ENCODE measurements at places on chromosomes 11 and 22.

DNA sequence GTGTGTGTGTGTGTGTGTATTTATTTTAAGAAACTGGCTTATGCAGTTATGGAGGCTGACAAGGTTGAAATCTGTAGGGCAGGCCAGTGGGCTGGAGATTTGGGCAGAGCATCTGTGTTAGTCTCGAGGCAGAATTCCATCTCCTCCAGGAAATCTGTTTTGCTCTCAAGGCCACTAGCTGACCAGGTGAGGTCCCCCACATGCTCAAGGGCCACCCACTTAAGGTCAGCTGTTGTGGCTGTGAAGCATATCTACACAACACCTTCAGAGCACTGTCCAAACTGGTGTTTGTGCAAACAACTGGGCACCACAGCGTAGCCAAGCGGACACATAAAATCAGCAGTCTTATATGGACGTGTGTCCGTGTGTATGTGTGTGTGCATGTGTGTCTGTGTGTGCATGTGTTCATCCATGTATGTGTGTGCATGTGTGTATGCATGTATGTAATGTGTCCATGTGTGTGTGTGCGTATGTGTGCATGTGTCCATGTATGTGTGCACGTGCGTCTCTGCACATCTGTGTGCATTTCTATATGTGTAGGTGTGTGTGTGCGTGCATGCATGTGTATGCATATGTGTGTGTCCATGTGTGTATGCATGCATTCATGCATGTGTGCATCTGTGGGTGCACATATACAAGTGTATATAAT lies 400.9 kb downstream of the BRD1 start:
- no peak overlapping the region for H3K4me3 ChIP-seq
- peaks cover 12% of the 10 kb centered on the region for H3K27me3 ChIP-seq
- no peaks in the 10 kb centered on the region for H3K36me3 ChIP-seq
- no peaks in the 10 kb centered on the region for H3K4me1 ChIP-seq
- DNase-seq = no peak
- H3K27ac ChIP-seq = no peak overlapping the region

GRCh38 chr11:69515271-69516245 lies 34.1 kb downstream of the LINC01488 start:
- no peak overlapping the region for H3K27ac ChIP-seq
- H3K36me3 ChIP-seq = peaks cover 3% of the 10 kb centered on the region
- peaks cover 68% of the 10 kb centered on the region for H3K27me3 ChIP-seq
- no peak overlapping the region for H3K4me3 ChIP-seq
- H3K4me1 ChIP-seq = no peaks in the 10 kb centered on the region

DNA sequence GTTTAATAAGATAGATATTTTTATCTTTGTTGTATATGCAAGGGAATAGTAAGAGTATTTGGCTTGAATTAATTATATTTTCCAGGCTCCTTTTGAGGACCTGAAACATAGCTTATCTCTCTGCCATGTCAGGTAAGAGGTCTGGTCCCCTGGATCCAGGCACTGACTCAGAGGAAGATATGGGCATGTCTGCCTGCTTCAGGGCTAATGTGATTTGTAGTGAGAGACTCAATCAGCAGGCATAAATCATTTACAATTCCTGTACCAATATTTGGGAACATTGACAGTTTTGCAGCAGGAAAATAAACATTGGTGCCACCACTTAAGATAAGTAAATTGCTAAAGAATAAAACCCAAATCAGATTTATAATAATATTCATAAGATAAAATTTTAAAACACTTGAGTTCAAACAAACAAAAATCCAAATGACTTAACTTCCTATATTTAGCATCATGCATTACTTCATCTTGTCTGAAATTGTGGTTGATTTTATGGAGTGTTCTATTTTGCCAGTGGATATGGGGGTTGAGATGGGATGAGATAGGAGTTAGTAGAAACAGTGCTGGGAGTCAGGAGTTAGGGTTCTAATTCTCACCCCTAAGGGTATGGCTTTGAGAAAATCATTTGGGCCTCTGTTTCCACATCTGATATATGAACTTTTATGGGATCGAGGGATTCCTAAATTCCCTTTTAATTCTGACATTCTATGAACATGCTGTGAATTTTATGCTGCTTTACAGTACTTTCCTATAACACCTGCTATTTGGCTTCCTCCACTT lies 5.1 kb upstream of the CALCA start:
- peaks cover 71% of the 10 kb centered on the region for H3K27me3 ChIP-seq
- H3K27ac ChIP-seq = no peak overlapping the region
- DNase-seq = no peak
- no peaks in the 10 kb centered on the region for H3K36me3 ChIP-seq

DNA sequence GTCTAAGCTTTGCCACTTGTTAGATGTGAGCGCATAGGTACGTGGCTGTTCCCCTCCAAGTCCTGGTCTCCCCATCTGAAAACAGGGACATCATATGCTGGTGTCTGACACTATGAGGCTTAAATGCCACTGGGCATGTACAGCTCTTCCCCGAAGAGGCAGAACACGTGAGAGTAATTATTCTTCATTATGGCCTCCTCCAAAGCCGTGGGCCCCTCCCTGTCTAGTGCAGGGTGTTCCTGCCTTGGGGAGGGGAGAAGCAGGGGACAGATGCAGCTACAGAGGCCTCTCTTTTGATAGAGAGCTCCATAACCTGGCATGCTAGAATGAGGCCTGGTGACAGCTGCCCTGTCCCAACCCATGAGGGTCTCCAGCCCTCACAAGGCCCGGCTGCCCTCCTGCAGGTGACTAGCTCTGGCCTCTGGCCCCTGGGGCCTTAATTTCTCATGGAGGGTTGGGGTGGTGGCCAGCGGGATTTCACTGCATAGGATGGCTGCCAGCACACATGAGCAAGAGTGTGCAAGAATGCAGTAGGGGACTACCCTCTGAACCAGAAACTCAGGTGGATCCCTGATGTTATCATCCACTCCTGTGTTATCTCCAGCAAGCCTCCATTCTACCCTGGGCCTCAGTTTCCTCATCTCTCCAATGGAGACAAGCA lies 334.6 kb downstream of the MN1 start:
- no peaks in the 10 kb centered on the region for H3K4me1 ChIP-seq
- H3K36me3 ChIP-seq = peaks cover 1% of the 10 kb centered on the region
- no peak overlapping the region for H3K4me3 ChIP-seq
- DNase-seq = no peak

- peaks cover 16% of the 10 kb centered on the region for H3K4me1 ChIP-seq
- no peaks in the 10 kb centered on the region for H3K27me3 ChIP-seq
- no peak overlapping the region for H3K27ac ChIP-seq
- no peak overlapping the region for H3K4me3 ChIP-seq
- no peak for DNase-seq
These were observed 2.9 kb upstream of the HORMAD2 start for GRCh38 chr22:30077279-30077880.

DNA sequence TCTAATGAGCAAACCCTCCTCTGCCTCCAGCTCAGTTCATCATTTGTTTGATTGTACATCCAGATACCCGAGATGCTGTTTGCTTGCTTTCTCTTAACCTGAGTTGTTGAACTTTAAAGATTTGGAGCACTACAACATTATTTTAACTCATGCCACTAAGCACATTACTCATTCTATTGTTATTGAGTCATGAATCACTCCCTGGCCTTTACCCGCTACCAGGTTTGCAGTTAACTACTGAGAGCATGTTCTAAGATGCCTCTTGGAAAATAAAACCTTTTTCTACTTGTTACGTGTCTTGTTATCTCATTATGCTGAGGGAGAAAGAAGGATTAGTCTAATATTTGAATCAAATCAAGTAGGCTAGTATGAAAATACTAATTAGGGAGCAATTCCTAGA lies 720.6 kb upstream of the ANO5 start:
- DNase-seq = no peak
- no peak overlapping the region for H3K4me3 ChIP-seq
- no peaks in the 10 kb centered on the region for H3K36me3 ChIP-seq
- H3K4me1 ChIP-seq = no peaks in the 10 kb centered on the region

GRCh38 chr11:101470419-101470818 lies 113.4 kb downstream of the TRPC6 start:
- H3K4me1 ChIP-seq = no peaks in the 10 kb centered on the region
- no peak overlapping the region for H3K4me3 ChIP-seq
- DNase-seq = no peak
- no peak overlapping the region for H3K27ac ChIP-seq
- H3K36me3 ChIP-seq = no peaks in the 10 kb centered on the region

GRCh38 chr11:65435411-65435931 lies 12.9 kb downstream of the NEAT1 start:
- H3K27me3 ChIP-seq = no peaks in the 10 kb centered on the region
- H3K4me1 ChIP-seq = peaks cover 83% of the 10 kb centered on the region

DNA sequence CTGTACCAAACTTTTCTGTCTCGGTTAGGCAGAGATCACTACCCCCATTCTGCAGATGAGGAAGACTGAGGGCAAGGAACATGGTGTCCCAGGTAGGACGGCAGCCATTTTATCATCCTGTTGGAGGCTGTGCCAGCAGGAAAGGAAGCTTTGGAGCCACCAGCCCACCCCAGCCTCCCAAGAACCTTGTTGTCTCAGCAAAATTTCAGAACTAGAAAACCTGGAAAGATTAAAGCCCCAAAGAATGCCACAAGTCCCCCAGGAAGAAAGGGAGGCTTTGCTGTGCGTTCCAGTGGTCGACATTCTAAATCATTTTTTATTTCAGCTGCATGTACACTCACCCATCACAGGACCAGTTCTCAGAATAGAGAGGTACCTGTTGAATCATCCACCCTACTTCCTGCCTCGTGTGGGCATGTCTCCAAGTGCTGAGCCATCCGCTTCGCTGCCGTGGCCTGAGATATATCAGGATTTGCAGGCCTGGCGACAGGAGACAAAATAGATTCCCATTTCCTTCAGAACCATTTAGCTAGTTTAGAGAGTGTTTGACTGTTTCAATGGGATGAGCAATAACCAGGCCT lies 13.0 kb upstream of the EIF3D start:
- H3K4me1 ChIP-seq = no peaks in the 10 kb centered on the region
- H3K4me3 ChIP-seq = no peak overlapping the region
- no peak overlapping the region for H3K27ac ChIP-seq
- DNase-seq = no peak

- no peak overlapping the region for H3K27ac ChIP-seq
- no peak for DNase-seq
- H3K27me3 ChIP-seq = no peaks in the 10 kb centered on the region
These were observed 9.9 kb downstream of the RAB36 start for GRCh38 chr22:23155143-23155542.

DNA sequence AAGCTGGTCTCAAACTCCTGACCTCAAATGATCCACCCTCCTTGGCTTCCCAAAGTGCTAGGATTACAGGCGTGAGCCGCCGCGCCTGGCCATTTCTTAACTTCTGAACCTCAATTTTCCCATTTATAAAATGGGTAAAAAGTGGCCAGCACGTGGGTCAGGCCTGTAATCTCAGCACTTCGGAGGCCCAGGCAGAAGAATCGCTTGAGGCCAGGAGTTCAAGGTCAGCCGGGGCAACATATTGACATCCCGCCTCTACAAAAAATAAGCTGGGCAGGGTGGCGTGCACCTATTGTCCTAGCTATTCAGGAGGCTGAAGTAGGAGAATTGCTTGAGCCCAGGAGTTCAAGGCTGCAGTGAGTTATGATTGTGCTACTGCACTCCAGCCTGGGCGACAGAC lies 6.5 kb upstream of the DDX6 start:
- H3K27me3 ChIP-seq = no peaks in the 10 kb centered on the region
- H3K36me3 ChIP-seq = no peaks in the 10 kb centered on the region
- H3K27ac ChIP-seq = no peak overlapping the region
- H3K4me1 ChIP-seq = peaks cover 8% of the 10 kb centered on the region
- no peak for DNase-seq

Data from central memory CD8-positive, alpha-beta T cell (primary cell).